CD8-positive, alpha-beta memory T cell (primary cell): ENCODE measurements at places on chromosomes 2 and 18. TPM values are rescaled to one million over a fixed set of nuclear protein-coding genes. Genes with fewer than 3 reads are reported as not detected.

DNA sequence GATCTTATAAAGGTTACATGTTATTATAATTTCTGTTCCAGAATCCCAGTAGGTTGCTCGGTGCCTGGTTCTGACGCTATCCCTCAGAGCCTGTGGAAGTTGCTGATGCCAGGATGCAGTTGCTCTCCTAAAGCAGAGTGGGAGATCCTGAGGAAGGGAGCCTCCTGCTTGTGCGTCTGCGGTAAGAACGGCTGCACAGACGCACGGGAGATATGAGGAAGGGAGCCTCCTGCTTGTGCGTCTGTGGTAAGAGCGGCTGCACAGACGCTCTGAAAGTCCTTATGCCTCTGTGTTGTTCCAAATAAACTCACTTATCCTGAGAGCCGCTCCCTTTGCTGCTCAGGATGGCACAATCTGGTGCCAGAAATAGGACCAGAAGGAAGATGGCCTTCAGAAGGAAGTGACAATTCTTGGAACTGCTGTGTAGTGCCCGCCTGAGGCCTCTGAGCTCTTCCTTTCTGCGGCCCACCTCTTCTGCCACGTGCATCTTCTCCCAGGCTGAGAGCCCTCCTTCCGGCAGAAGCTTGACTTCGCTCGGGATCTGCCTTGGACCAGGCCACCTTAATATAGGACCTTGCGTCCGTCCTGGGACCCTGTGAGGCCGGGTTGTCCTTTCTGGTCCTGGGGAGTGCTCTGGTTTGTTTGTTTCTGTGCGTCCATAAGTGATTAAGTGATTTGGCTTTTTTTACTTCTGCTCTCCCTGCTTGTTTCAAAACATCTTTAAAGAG lies 89.5 kb downstream of the RTP5 start:
- no peaks in the 10 kb centered on the region for H3K27me3 ChIP-seq
- no peaks in the 10 kb centered on the region for H3K36me3 ChIP-seq
- H3K4me3 ChIP-seq = no peak overlapping the region
- H3K27ac ChIP-seq = no peak overlapping the region
- no peaks in the 10 kb centered on the region for H3K4me1 ChIP-seq
- no peak for DNase-seq

- no peak overlapping the region for H3K27ac ChIP-seq
- no peaks in the 10 kb centered on the region for H3K36me3 ChIP-seq
- DNase-seq = no peak
- H3K4me1 ChIP-seq = no peaks in the 10 kb centered on the region
Observed at GRCh38 chr18:25281556-25281955, 70.4 kb downstream of the ZNF521 start.

DNA sequence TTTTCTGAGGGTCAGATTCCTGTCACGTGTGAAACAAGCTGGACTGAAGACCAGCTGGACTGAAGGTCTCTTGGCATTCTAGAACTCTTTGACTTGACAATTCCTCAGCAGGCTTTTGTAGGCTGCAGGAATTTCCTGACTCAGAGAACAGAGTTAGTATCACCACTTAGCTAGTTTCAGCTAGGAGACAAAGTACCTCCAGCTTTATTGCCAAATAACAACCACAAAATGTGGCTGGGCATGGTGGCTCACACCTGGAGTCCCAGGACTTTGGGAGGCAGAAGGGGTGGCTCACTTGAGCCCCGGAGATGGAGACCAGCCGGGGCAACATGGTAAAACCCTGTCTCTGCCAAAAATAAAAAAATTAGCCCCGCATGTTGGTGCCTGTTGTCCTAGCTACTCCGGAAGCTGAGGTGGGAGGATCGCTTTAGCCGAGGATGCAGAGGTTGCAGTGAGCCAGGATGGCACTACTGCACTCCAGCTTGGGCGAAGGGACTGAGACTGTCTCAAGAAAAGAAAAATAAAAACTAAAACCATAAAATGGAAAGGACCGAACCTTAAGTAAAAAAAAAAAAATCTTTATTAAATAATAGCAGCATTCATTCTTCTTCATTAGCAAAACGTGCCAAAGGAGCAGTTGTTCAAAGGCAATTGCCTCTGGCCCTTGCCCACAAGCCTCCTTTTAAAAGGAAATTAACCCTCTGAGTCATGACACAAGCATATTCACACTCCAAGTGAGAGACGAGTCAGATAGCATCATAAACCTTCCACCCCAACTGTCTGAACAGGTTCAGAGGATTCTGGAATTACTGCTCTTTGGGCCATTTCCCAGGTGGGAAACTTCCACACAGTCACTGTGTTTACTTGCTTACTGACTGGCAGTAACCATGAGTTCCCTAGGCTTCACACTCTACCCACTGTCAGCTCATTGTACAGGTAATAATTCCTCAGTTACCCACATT lies 88.9 kb downstream of the MYL12B start:
- no peak for DNase-seq
- no peaks in the 10 kb centered on the region for H3K27me3 ChIP-seq
- no peak overlapping the region for H3K4me3 ChIP-seq
- no peaks in the 10 kb centered on the region for H3K36me3 ChIP-seq
- no peaks in the 10 kb centered on the region for H3K4me1 ChIP-seq

DNA sequence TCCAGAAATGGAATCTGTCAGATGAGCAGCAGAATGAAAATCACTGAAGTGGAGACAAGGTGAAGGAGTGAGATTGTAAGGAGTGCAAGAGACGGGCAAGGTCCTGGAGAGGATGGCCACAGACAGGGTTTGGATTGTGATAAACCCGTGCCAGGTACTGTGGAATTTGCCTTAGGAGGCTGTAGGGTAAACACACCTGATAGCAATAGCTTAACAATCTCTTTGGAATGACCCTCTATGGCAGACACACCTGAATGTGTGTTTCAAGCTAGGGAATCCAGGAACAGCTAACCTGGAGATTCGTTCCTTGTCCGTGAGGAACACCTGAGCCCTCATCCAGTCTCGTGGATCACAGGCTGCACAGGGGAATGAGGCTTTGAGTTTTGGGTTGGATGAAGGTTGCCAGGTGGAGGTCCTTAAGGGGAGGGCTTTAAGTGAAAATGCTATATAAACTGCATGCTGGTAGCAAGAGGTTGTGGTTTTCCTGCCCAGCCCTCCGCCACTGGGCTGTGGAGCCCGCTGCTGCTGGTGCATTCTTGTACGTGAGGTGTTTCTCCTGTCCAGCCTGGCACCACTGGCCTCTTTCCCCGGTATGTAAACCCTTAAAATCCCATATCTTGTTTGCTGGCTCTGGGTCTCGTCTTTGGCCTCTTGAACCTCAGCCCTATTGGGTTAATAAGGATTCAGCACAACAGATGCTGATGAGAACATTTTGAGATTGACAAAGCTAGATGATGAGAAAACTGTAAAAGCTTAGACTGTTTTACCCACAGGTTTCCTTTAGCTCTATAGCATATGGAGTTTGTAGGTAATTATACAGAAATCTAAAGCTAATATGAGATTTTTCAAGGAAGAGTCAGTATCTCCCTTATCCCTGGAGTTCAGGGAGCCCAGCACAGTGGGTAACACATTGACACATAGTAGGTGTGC lies 117.9 kb downstream of the ARHGAP15 start:
- peaks cover under 1% of the 10 kb centered on the region for H3K36me3 ChIP-seq
- peak; percentile 57 for DNase-seq
- H3K27me3 ChIP-seq = no peaks in the 10 kb centered on the region

DNA sequence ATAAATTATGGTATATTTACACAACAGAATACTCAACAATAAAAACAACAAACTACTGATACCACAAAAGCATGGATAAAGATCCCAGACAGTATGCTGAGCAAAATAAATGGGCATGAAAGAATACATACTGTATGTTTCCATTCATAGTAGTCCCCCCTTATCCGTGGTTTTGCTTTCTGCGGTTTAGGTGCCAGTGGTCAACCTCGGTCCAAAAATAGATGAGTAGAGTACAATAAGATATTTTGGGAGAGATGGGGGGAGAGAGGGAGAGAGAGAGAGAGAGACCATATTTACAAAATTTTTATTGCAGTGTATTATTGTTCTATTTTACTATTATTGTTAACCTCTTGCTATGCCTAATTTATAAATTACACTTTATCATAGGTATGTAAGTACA lies 21.0 kb upstream of the TGFA start:
- no peak overlapping the region for H3K4me3 ChIP-seq
- H3K27ac ChIP-seq = no peak overlapping the region
- peaks cover 3% of the 10 kb centered on the region for H3K4me1 ChIP-seq
- H3K36me3 ChIP-seq = no peaks in the 10 kb centered on the region
- no peak for DNase-seq

DNA sequence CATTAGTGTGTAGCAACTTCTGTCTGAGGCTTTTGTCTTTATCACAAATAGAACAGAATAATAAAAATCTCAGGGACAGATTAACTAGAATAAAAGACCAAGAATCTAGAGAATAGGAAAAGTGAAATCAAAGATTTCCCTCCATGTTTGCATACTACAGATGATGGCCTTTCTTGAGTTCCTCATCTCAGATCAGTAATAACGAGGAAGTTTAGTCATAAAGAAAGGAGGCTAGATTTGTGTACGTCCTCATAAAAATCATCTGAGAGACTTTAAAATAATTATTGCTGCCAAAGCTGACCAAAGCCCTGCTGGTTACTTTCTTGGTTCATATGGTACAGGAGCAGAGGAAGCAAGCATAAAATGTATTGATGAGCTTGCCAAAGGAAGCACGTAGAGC lies 117.3 kb downstream of the MIB1 start:
- H3K4me3 ChIP-seq = no peak overlapping the region
- no peak overlapping the region for H3K27ac ChIP-seq
- no peak for DNase-seq
- H3K27me3 ChIP-seq = no peaks in the 10 kb centered on the region
- no peaks in the 10 kb centered on the region for H3K4me1 ChIP-seq

DNA sequence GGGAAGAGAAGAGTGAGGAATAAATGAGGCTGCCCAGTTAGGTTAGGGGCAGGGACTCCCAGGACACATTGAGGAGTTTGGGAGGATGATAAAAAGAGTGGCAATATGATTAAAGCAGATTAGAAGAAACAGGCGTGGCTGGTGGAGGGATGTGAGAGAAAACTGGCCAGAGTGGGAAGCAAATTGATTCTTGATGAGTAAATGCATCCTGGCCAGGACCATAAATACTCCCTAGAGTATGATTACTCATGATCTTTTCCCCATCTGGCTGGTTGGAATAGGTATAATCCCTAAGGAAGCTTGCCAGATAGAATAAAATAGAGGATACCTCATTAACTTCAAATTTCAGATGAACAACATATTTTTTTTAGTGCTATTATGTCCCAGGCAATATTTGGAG lies 21.5 kb upstream of the DAW1 start:
- no peaks in the 10 kb centered on the region for H3K27me3 ChIP-seq
- no peak for DNase-seq
- H3K4me3 ChIP-seq = no peak overlapping the region

GRCh38 chr18:49359732-49360444 lies 100.6 kb downstream of the DYM start:
- H3K4me3 ChIP-seq = no peak overlapping the region
- H3K27me3 ChIP-seq = no peaks in the 10 kb centered on the region
- DNase-seq = no peak

DNA sequence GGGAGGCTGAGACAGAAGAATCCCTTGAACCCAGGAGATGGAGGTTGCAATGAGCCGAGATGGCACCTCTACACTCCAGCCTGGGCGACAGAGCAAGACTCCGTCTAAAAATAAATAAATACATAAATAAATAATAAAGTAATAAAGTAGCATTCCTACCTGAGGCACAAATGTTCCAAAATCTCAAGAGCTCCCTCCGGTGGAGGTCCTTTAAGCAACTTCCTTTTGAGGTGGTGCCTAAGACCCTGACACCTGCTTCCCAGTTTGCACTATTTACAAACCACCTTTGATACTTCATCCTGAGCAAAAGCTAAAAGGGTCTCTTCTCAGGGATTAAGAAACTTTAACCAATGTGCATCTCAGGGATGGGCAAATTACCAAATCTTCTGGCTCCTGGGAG lies 505.1 kb downstream of the CNTNAP5 start:
- H3K4me3 ChIP-seq = no peak overlapping the region
- no peaks in the 10 kb centered on the region for H3K27me3 ChIP-seq
- no peaks in the 10 kb centered on the region for H3K36me3 ChIP-seq
- no peak overlapping the region for H3K27ac ChIP-seq
- no peak for DNase-seq

The DYNAP gene
- total RNA-seq = not detected

The MLPH gene
- not detected for total RNA-seq

The ATG16L1 gene
- total RNA-seq = 34.2 TPM

The PAX3 gene
- not detected for total RNA-seq

The DES gene
- total RNA-seq = not detected
